Stomach (tissue), 19 donors: ENCODE measurements at places on chromosomes 3 and 15. TPM values are rescaled to one million over a fixed set of nuclear protein-coding genes. Genes with fewer than 3 reads are reported as not detected.

- no peak for DNase-seq
Measured at GRCh38 chr3:62237286-62237948, 135.9 kb downstream of the FEZF2 start.

DNA sequence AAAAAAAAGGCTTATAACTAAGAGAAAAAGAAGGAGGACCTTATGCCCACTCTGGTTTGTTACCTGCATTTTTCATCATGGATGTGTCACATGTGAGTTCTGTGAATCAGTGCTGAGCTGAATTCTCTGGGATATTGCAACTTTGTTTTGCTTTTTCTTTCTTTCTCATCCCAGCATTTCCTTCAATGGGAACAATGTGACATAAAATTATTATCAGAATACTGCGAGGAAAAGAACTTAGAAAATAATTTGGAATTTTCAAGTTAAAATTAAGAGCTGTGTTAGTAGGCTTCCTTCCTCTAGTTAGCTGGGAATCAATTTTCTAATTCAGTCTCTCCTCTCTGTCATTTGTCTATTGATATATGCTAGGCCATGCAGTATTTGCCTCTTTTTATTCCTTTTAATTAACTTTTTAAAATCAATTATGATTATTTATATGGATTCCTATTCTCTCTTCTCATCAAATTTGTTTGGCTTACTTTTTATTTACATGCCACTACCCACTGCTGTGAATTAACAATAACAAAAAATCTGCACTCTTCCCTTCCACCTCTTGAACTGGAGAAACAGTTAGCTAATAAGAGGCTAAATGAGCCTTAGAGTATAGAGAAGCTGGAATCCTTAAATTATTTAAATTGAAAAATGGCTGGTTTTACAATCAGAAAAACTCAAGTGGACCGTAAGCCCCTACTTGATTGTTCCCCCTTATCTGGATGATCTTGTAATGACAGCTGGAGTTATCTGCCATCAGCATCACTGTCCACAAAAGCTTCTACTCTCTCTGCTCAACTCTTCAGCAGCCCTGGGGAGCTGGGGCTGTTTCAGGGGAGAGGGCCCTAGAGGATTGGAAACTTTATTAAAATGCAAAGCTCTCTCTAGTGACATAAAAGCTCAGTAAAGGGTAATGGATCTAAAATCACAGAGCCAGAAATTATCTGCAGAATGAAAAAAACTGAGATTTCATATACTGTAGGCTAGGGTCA, 95.3 kb upstream of the SOX2 start:
- no peak for DNase-seq

Gene BMF
- total RNA-seq = 11.7 TPM

Gene CCDC54
- total RNA-seq = not detected

GRCh38 chr3:173938159-173938558, 540.6 kb downstream of the NLGN1 start:
- no peak for DNase-seq

DNA sequence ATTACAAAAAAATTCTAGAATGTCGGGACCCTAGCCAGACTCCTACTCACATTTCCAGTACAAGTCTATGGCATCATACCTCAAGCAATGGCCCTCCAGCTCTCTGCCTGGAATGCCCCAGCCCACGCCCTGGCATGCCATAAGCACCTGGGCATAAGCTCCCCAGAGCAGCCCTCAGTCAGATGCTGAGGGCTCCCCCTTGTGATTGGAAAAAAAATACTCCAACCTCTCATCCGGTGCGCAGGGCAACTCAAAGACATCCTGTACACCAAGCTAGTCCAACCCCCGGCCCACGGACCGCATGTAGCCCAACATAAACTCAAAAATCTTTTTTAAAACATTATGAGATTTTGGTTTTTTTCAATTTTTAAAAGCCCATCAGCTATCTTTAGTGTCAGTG, 115.4 kb downstream of the NEK10 start:
- peak; percentile 26 for DNase-seq
